ENCODE measurements at places on chromosomes 3 and 15. TPM values are rescaled to one million over a fixed set of nuclear protein-coding genes. Genes with fewer than 3 reads are reported as not detected.

MFGE8 gene
- 3.4 TPM for total RNA-seq

MORC1 gene
- not detected for total RNA-seq

HIGD2B gene
- not detected for total RNA-seq

CLEC3B gene
- total RNA-seq, result not detected

DNA sequence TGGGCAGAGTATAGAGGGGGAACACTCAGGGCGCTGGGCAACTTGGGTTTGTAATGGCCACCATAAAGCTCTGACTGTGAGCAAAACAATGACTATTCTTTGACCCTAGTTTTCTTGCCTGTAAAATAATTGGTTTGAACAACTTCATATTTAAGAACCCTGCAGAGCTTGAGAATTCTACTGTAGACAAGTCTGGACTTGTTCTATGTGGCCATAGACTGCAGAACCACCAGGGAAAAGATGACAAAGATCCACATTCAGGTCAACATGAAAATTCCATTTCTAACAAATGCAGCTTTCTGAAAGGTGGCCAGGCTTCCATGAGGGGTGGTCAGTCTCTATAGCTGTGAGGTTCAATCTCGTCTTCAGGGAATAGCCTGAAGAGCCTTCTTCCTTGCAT, 239.4 kb upstream of the LRRN1 start:
- H3K27ac ChIP-seq, result no peak overlapping the region
- H3K27me3 ChIP-seq, result no peaks in the 10 kb centered on the region
- no peaks in the 10 kb centered on the region for H3K4me1 ChIP-seq
- H3K4me3 ChIP-seq, result no peak overlapping the region
- no peak for DNase-seq

- no peaks in the 10 kb centered on the region for H3K36me3 ChIP-seq
- H3K4me3 ChIP-seq, result no peak overlapping the region
- no peaks in the 10 kb centered on the region for H3K27me3 ChIP-seq
- H3K4me1 ChIP-seq, result no peaks in the 10 kb centered on the region
- no peak for DNase-seq
- H3K27ac ChIP-seq, result no peak overlapping the region
Observed at GRCh38 chr3:145692751-145693150, 468.2 kb downstream of the PLOD2 start.

GRCh38 chr15:47289656-47290055, 427.6 kb upstream of the SEMA6D start:
- DNase-seq, result no peak
- no peaks in the 10 kb centered on the region for H3K4me1 ChIP-seq
- H3K36me3 ChIP-seq, result no peaks in the 10 kb centered on the region
- no peak overlapping the region for H3K27ac ChIP-seq
- no peaks in the 10 kb centered on the region for H3K27me3 ChIP-seq

DNA sequence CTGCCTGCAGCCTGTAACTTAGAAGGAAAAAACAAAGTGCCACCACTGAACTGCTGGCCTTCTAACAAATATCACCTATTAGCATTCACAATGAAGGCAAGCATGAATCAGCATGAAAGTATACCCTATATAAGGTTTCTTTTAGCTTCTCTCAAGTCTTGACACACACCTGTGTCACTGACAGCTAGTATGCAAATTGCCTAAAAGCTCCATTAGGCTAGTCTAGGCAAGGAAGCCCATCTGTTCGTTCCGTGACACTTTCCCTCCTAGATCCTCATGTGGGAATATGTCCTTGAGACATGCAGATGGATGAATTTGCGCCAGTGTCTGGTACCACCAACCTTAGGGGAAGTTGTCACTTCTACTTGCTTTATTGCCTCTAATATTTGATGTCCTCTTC, 129.3 kb downstream of the RBMS3 start:
- no peak for DNase-seq
- H3K4me3 ChIP-seq, result no peak overlapping the region
- no peaks in the 10 kb centered on the region for H3K36me3 ChIP-seq
- H3K4me1 ChIP-seq, result no peaks in the 10 kb centered on the region
- no peak overlapping the region for H3K27ac ChIP-seq
- no peaks in the 10 kb centered on the region for H3K27me3 ChIP-seq

GRCh38 chr3:185896636-185897035, 41.2 kb downstream of the TRA2B start:
- peaks cover 15% of the 10 kb centered on the region for H3K4me1 ChIP-seq
- no peak overlapping the region for H3K27ac ChIP-seq
- no peaks in the 10 kb centered on the region for H3K27me3 ChIP-seq
- H3K4me3 ChIP-seq, result no peak overlapping the region

GRCh38 chr15:39922462-39923092, 2.5 kb upstream of the GPR176 start:
- 0 out of 2 replicates have a peak, but pooled peaks cover 4% of the 10 kb centered on the region for H3K27me3 ChIP-seq
- H3K4me1 ChIP-seq, result peaks cover 19% of the 10 kb centered on the region
- no peak for DNase-seq
- H3K27ac ChIP-seq, result no peak overlapping the region
- H3K36me3 ChIP-seq, result no peaks in the 10 kb centered on the region

- no peak overlapping the region for H3K4me3 ChIP-seq
- no peak for DNase-seq
- peaks cover 12% of the 10 kb centered on the region for H3K4me1 ChIP-seq
- no peaks in the 10 kb centered on the region for H3K27me3 ChIP-seq
- H3K36me3 ChIP-seq, result no peaks in the 10 kb centered on the region
Observed at GRCh38 chr3:17013050-17013449, 128.3 kb downstream of the PLCL2 start.

DNA sequence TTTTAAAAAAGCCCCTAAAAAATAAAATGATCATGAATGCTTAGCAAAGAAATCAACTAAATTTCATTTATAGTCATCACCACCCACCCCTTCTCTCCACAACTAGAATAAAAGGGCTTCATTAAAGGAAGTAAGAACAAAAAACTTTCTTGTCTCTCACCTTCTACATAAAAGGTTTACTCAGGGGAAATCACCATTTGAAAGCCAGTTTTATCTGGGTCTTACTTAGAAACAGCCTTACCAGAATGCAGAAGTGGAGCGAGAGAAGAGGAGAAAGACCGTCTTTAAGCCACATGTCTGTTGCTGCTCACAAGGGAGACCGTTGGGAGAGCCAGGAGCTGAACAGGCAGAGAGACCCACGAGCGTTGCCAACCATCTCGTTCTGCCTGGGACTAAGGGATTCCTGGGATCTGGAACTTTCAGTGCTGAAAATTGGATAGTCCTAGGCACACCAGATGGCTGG, 350.1 kb upstream of the PROK2 start:
- no peak overlapping the region for H3K27ac ChIP-seq
- no peak for DNase-seq
- no peaks in the 10 kb centered on the region for H3K4me1 ChIP-seq
- no peak overlapping the region for H3K4me3 ChIP-seq
- H3K36me3 ChIP-seq, result no peaks in the 10 kb centered on the region

GRCh38 chr3:37979541-37980461, 10.8 kb upstream of the VILL start:
- no peak overlapping the region for H3K4me3 ChIP-seq
- H3K4me1 ChIP-seq, result peaks cover 23% of the 10 kb centered on the region
- peak overlapping the region; percentile 48 for H3K27ac ChIP-seq
- H3K27me3 ChIP-seq, result no peaks in the 10 kb centered on the region
- no peak for DNase-seq

DNA sequence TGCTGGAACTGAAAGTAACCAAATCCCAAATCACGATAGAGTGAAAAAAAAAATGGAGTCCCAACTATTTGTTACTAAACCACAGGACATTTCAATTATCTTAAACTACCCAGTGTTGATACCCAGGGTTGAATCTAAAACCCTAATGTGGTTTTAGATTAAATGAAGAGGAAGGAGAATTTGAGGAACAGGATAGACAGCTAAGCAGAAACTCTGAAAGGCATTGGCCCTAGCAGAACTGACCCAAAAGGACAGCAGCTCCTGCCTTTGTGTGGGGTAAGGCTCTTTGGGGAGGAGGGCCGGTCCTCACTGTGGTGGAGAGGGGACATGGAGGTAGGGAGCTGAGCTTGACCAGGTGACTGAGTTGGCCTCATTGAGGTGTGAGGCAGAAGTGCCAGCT, 30.7 kb upstream of the SNRK start:
- H3K4me3 ChIP-seq, result no peak overlapping the region
- DNase-seq, result no peak
- no peak overlapping the region for H3K27ac ChIP-seq
- no peaks in the 10 kb centered on the region for H3K36me3 ChIP-seq
- peaks cover 10% of the 10 kb centered on the region for H3K4me1 ChIP-seq

DNA sequence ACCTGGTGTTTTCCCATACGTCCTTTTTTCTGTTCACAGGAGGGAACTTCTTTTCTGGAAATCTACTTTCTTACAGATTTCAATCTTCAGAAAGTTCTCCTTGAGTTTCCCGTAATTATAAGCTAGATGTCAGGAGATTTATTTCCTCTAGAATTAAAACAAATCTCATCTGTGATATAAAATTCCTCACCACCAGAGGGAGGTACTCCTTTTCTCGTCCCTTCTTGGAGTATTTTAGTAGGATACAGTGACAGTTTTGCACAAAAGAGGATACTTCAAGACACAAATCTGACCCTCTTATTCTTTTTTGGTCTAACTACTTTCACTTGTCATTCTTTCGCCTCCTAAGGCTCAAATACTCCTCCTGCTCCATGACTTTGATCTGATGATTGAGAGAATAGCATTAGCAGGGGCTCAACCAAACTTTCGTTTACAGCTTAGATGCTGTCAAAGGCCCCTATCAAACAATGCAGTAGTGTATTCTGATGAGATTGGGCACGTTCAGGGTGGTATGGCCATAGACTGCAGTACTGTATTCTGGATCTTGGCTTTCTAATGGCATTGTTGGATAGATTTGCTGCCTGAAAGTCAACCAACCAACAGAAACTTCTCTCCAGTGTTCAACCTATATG, 38.0 kb downstream of the TMEM41A start:
- no peaks in the 10 kb centered on the region for H3K4me1 ChIP-seq
- H3K27ac ChIP-seq, result no peak overlapping the region
- DNase-seq, result no peak
- H3K36me3 ChIP-seq, result peaks cover 10% of the 10 kb centered on the region
- no peak overlapping the region for H3K4me3 ChIP-seq

DNA sequence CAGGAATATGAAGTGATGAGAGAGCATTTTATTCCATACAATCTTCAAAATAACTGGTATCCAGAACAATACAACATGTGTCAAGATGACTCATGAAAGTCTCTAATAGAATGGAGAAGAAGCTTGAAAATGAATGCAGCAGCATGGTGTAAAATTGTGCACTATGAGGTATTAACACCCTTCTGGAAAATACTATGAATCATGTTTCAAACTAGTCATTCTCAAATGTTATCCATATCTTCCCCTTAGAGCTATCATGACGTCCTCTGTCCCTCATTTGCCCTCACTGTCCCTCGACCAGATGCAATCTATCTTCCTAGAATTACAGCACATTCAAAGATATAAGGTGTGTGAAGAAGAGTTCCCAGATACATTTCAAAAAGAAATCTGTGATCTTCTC, 198.2 kb downstream of the NECTIN3 start:
- H3K27me3 ChIP-seq, result no peaks in the 10 kb centered on the region
- no peak overlapping the region for H3K4me3 ChIP-seq
- no peak overlapping the region for H3K27ac ChIP-seq
- no peaks in the 10 kb centered on the region for H3K4me1 ChIP-seq
- H3K36me3 ChIP-seq, result no peaks in the 10 kb centered on the region

DNA sequence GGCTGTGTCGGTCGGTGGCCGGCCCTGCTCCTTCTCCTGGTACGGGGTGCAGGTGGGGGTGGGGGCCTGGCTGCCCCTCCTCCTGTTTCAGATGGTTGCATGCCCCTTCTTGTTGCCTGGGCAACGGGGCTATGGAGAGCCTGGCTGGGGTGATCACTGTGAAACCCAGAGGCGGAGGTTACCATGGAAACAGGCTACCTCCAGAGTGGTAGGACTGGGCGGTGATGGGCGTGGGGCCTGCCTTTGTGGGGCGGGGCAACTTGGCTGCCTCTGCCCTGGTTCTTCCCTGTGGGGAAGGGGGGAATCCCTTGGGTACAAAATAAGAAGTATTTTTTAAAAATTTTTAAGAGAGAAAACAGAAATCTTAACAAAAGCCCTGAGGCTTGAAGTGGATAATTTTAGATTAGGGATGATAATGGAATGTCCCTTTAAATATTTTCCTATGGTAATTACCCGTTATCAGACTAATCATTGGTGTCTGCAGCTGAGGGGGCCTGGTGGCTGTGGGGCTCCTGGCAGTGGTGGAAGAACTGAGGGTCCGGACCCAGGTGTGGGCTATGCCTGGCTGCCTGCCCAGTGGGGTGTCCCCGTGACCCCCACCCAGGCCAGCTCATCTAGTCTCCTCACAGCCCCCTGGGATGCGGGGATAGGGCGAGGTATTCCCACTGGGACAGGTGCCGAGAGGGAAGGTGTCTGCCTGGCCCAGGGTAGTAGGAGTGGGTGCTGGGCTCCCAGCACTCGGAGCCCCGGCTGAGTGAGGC, 32.5 kb downstream of the PLXNA1 start:
- peaks cover 27% of the 10 kb centered on the region for H3K36me3 ChIP-seq
- H3K27ac ChIP-seq, result no peak overlapping the region
- H3K4me1 ChIP-seq, result no peaks in the 10 kb centered on the region
- DNase-seq, result no peak
- no peaks in the 10 kb centered on the region for H3K27me3 ChIP-seq
- no peak overlapping the region for H3K4me3 ChIP-seq

Measured in HepG2 (cell line).